ENCODE measurements at places on chromosomes 12 and 14. TPM values are rescaled to one million over a fixed set of nuclear protein-coding genes. Genes with fewer than 3 reads are reported as not detected.

STXBP6 gene
- polyA plus RNA-seq, result 9.4 TPM

USP44 gene
- polyA plus RNA-seq, result 88.6 TPM

POTEM gene
- not detected for polyA plus RNA-seq

PTGDR gene
- 0.83 TPM for polyA plus RNA-seq

ZNF705A gene
- not detected for polyA plus RNA-seq

TCL1B gene
- polyA plus RNA-seq, result 11.5 TPM

KRT3 gene
- not detected for polyA plus RNA-seq

KCNJ8 gene
- 0.48 TPM for polyA plus RNA-seq

RPS29 gene
- 23,165 TPM for polyA plus RNA-seq

DAO gene
- polyA plus RNA-seq, result not detected

IAPP gene
- polyA plus RNA-seq, result not detected

ADAM21 gene
- polyA plus RNA-seq, result 0.09 TPM

PAN2 gene
- polyA plus RNA-seq, result 29.6 TPM

EEF1AKMT3 gene
- polyA plus RNA-seq, result 4.4 TPM

SYT1 gene
- polyA plus RNA-seq, result 11.0 TPM

COX8C gene
- polyA plus RNA-seq, result not detected

MED6 gene
- 33.1 TPM for polyA plus RNA-seq

Data from H1 (cell line).